ENCODE measurements at places on chromosomes 1 and 21. TPM values are rescaled to one million over a fixed set of nuclear protein-coding genes. Genes with fewer than 3 reads are reported as not detected.

SLC1A7 gene
- 0.40 TPM for polyA plus RNA-seq

DNA sequence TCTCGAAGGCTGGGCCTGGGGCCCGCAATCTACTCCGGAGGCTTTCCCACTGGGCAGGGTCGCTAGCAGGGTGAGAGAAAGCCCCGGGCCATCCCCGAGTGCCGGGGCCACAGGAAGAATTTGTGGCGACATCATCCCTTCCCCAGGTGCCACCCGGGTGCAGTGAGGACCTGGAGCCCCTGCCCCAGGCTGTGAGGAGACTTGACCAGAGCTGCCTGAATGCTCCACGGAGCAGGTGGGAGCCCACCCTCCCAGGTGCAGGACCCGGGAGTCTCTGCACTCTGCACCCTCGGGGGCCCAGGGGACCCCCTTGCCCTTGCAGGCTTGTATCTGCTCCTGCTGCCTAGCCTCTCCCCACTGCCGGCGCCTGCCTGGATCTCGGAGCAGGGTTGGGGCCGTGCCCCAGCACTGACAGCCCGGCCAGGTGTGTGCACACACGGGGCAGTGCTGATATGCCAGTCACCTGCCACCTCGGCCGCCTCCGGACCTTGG, 67.5 kb upstream of the RGS7 start:
- no peak for DNase-seq

MAB21L3 gene
- not detected for polyA plus RNA-seq

CAMSAP2 gene
- 17.9 TPM for polyA plus RNA-seq

DNA sequence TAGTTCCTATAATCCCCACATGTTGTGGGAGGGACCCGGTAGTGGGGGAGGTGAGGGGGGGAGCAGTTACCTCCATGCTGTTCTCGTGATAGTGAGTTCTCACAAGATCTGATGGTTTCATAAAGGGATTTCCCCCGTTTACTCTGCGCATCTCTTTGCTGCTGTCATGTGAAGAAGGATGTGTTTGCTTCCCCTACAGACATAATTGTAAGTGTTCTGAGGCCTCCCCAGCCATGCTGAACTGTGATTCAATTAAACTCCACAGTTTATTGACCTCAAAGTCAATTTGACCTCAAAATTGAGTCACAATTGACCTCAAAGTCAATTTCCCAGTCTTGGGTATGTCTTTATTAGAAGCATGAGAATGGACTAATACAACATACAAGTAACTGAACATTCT, 19.7 kb downstream of the DPH5 start:
- DNase-seq = no peak

RCSD1 gene
- 37.1 TPM for polyA plus RNA-seq

DNA sequence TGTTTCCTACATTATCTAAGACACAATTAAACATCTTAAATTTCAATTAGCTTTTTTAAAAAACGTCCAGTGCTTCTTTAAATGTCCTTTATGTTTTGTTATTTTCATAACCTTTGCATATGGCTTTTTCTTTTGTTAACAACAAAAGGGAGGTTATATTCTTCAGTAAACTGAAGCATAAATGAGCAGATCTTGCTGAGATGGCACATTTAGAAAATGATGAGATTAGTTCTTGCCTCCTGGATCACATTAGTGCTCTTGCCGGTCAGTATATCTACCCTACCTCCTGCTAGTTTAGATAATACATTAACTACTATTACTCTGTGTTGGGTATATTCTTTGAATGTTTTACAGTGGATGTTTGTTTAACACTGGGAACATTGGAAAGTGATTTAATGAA, 126.1 kb downstream of the DISP1 start:
- DNase-seq = no peak
